Stimulated activated CD4-positive, alpha-beta T cell treated with anti-CD3 and anti-CD28 coated beads, TNF-alpha, amount 100 ng/mL, for 1 hour (primary cell): ENCODE measurements at places on chromosomes 12 and 14.

DNA sequence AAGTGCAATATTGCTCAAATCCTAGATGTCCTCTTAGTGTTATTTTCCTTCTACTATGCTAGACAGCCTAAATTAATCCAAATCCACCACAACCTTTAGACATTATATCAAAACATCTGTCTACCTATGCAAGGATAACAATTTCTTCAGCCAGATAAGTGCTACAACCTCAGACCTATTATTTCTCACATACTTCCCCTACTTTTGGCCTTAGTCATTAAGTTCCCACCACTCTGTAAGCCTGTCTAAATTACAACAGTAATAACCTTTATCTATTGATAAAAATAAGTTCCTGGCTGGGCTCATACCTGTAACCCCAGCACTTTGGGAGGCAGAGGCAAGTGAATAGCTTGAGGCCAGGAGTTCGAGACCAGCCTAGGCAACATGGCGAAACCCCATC lies 74.0 kb downstream of the KIF21A start:
- no peak for DNase-seq

DNA sequence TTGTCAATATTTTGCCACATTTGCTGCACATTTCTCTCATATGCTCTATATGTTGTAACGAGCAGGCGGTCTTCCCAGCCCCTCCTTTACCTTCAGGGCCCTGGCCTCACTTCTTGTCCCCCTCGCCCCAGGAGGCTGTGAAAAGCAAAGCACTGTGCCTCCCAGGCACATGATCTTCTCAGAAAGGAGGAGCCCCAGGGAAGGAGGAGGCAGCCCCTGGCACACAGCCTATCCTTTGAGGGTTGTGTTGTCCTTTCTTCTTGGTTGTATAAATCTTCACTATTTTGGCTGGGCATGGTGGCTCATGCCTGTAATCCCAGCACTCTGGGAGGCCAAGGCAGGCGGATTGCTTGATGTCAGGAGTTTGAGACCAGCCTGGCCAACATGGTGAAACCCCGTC lies 77.0 kb downstream of the PPP2R5C start:
- DNase-seq: no peak

DNA sequence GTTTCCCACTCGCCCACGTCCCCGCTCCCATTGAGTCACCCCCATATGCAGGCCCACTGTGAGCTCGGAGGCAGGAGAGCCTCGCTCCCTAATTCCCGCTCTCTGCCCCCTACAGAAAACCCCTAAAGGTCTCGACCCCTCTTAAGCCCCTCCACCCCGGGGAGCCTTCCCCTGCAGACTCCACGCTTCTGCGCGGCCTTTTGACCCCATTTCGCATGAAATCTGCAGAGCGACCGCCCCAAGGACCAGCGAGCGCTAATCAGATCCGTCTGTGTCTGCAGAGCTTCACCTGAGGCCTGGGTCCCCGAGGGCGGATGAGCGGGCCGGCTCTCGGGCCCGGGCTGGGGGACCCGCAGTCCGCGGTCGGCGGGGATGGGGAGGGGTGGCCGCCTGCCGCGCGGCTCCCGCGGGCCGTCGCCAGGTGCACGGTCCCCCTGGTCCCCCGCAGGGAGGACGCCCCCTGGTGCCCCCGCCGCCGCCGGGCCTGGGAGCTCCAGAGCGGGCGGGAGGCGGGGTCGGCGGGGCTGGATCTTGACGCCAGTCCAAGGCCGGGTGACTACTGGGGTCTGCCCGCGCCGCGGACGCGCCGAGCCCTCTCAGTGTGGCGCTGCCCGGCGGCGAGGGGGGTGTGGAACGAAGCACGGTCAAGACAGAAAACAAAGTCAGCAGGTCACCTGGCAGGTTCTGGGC lies 10.1 kb downstream of the BMP4 start:
- DNase-seq: no peak

GRCh38 chr12:47942614-47943225 lies 20.7 kb upstream of the TMEM106C start:
- DNase-seq: no peak

GRCh38 chr14:58637391-58638230 lies at the start of gene DACT1:
Gene DACT1, plus strand, starts transcription at chr14:58637962. Its CDS starts 241 bp downstream, at chr14:58638203.
- no peak for DNase-seq

- DNase-seq: no peak
Observed at GRCh38 chr14:55388160-55388559, 23.5 kb downstream of the ATG14 start.

DNA sequence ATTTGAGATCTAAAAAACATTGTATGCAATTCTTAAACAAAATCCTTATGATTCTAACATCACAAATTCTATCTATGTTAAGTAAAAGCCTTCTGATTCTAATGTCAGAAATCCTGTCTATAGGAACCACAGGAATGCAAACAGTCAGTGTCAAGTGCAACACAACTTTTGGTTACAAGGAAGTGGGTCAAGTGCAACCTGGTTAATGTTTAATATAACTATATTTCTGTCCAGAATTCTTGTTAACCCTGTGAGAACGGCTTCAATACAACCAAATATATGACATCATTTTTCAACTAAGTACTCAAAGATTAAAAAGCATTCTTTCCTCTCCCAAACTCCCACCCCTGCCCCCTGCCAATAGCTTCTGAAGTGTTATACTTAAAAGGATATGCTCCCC lies 107.9 kb upstream of the PLEKHA5 start:
- no peak for DNase-seq
